Activated naive CD4-positive, alpha-beta T cell (primary cell): ENCODE measurements at places on chromosomes 16 and 17.

DNA sequence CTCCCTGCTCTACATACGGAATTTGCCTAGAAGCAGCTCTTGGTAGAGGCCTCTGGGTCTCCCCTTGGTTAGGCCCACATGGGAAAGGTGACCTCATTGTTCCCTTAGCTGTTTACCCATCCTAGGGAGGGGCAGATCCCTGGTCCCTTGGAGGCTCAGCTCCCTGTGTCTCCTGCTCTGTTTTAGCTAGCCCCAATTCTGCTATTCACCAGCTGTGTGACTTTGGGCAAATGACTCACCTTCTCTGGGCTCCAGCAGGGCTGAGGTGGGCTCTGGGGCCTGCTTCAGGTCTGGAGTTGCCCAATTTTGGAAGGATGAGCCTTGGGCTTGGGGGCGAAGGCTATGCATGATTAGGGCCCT, 3.9 kb downstream of the ABCC3 start:
- DNase-seq = no peak

- DNase-seq = no peak
Observed at GRCh38 chr16:13414154-13414553, 505.8 kb upstream of the ERCC4 start.

DNA sequence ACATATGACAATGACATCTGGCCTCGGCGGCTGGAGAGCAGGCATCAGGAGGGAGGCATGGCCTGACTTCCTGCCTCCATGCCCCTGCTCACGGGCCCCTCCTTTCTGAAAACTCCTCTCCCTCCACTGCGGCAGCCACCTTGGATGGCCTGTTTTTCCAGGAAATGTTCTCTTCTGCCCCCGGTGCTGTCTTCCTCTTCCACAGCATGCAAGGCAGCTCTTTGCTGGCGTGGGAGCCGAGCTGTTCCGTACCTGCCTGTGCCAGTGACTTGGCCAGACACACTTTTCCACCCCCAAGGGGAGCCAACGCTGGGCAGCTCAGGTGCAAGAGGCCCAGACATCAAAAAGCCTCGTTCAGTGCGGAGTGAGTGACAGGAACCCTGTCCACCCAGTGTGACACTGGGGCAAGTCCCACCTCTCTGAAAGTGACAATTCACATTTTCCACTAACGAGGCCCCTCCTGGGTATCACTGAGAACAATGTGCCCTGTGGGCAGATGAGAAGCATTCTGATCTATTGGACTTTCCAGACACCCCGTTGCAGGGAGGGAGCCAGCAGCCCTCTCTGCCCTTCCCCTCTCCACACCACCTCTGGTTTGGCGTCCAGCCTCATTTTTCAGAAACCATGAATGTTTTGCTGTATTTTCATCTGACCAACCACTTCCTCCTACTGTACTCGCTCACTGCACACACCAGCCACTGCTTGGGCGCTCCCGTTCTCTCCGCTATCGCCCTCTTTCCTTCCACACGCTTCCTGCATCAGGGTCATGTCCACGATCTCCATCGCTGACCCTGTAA, 31.2 kb downstream of the NSMCE1 start:
- peak; percentile 59 for DNase-seq

DNA sequence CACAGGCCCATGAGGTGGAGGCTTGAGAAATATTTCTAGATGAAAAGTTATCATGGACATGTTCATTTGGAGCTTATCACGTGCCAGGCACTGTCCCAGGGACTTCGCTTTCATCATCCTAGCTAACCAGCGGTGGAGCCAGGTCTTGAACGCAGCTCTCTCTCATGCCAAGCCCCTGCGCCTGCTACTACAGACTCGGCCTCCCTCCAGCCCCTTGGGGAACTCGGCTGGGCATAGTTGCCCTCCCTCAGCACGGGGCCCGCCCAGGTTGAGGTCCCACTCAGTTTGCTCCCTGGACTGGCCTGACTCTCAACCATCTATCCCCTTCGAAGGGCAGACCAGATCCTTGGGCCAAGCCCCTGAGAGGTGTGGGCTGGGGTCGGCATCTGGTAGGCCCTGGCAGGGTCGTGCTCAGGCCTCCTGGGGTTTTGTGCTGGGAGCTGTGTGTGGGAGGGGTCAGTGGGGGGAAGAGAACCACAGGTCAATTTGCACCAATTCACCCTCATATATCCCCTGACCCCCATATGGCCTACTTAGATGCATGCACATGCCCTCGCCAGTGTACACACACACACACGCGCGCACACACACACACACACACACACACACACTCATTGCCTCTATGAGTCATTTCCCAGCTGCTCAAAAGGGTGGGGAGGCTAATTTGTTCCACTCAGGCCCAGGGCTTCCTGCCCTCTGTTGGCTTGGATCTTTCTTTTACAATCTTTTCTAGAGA, 12.1 kb upstream of the SCN4A start:
- no peak for DNase-seq

- DNase-seq = no peak
Observed at GRCh38 chr17:21679256-21680146, 12.8 kb upstream of the KCNJ18 start.

DNA sequence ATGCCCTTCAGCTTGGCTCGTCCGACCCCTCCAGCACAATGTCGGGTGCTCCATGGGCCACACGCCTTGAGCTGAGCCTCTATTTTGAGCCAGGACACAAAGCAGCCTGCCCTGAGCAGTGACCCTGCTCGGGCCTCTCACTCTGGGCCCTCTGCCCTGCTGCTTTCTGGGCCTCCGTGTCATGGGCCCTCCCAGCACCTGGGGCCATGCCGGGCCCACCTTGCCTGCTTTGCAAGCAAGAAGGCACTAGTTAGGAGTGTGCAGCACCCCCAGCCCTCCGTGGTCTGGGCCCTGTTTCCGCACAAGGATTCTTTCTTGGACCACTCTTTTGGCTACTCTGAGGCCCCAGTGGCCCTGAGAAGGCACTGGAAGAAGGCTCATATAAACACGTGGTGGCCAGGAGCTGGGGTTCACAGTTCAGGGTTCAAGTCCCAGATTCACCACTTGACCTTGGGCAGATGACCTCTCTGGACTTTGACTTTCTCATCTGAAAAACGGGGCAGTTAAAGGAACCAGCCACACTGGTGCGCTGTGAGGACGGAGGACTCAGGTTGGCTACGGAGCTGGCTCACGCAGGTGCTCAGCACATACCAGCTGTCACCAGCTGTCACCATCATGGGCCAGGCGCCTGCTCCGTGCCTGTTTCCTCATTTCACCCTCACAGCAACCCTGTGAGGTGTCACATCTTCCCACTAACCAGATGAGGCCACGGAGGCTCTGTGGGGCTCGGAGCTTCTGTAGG, 166.0 kb upstream of the GSE1 start:
- no peak for DNase-seq

DNA sequence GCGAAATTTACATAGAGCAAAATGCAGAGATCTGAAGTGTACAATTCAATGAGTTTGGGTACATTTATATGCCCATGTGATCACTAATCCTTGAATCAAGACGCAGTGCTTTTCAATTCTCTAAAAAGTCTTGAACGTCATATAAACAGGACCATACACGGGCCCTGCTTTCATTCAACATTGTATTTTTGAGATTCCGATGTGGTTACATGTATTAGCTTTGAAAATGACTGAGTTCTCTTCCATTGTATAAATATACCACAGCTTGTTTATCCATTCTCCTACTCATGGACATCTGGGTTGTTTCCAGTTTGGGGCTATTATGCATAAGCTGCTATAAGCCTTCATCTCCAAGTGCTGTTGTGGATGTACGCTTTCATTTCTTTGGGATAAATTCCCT, 45.5 kb downstream of the ZCCHC14 start:
- no peak for DNase-seq

- no peak for DNase-seq
Observed at GRCh38 chr17:61597607-61598006, 6.6 kb upstream of the NACA2 start.

DNA sequence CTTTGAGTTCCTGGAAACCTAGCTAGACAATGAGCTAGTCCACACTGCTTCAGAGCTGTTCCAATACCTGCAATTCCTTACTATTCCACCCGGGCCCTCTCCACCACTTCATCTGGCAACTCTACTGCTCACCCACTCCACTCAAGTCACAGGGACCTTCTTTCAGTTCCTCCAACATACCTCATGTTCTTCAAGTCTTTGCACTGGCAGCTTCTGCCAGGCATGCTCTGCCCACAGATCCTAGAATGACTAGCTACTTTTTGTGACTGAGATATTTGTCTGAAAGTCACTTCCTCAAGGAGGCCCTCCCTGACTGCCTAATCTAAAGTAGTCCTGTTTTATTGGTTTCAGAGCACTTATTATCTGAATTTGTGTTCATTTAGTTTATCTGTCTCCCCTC, 86.4 kb downstream of the TEX14 start:
- no peak for DNase-seq

DNA sequence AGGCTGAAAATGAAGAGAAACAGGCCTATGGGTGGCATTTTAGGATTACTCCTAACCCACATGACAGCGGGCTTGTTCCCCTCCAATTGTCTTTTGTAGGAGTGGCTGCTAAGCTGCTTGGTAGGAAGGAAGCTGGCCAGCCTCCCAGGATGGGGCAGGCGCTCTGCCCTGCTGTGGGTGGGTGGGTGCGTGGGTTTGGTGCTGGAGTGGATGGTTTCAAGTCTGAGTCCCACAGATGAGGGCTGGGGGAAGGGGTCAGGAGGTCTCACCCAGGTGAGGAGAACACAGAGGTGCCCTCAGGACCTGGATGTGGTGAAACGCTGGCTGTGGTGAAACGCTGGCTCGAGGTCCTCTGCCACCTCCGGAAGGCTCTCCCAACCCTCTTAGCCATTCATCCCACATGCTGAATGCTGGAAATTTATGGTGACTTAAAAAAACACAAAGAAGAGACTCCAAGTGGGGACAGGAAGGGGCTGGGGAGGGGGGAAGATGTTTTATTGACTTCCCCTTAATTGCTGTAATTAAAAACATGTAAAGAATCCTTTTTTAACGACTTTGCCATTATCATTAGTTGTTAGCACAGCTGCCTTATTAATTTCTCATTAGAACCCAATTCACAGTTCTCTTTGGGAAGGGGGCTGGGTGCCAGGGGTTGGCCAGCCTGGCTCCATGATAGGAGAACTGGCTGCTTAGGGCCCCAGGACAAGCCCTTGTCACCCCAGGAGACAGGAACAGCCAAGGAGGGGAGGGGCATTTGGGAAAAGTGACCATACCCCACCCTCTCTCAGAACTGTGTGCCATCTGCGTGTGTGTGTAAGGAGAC, 153.5 kb upstream of the CDC42EP4 start:
- DNase-seq = no peak

- no peak for DNase-seq
Observed at GRCh38 chr16:74568961-74569631, 37.8 kb downstream of the GLG1 start.

- no peak for DNase-seq
Observed at GRCh38 chr17:55742272-55743102, 8.4 kb upstream of the PCTP start.

GRCh38 chr16:1154887-1155331, 2.0 kb downstream of the CACNA1H start:
- DNase-seq = no peak

- no peak for DNase-seq
Observed at GRCh38 chr17:77182205-77183172, 41.7 kb downstream of the SEC14L1 start.

DNA sequence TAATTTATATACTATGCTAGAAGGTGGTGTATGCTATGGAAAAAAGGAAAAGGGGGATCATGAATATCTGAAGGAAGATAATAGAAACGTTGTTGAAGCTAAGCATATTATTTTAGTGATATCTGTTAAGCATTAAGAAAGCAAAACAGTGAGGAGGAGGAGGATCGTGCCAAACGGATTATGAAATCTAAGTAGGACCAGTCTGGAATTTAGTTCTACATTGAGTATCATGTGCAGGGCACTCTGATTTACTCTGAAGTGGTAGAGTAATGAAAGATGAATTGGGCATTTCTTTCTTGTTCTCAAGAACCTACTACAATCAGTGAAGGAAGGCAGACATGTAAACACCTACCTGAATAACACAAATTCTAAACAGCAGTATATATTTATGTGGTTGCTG, 195.3 kb downstream of the CYB561 start:
- no peak for DNase-seq

- no peak for DNase-seq
Observed at GRCh38 chr16:52547834-52548215, 882 bp upstream of the TOX3 start.

DNA sequence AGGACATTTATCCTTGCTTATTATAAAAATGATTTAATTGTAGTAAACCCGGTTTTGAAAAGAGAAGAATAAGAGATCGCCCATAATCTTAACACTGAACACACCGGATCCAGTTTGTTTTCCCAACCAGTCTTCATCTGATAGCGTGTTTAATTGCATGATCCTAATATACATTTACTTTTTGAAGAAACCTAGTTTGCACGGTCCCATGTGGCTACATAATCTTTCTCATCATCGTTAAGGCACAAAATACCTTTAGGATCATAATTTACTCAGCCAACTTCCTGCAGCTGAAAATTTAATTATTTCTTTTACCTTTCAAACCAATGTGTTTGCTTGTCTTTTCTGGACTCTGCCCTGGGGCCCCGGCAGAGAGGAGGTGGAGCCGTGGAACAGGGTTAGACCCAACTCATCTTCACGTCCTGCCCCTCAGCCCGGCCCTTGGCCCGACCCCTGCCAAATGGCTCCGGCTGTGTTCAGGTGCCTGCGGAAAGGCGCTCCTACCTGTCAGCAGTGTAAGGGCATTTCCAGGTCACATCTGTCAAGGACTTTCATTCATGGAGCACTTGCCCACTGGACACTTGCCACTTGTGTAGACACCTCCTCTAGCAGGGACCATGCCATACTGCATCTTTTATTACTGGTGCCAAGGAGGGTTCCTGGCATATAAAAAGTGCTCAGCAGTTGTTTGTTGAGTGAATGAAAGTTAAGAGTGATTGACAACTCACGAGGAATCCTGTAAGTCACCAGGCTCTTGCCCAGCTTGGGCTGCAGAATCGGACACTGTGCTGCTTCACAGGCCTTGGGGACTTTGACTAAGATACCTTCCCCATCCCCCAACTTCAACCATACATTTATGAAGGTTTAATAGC, 28.6 kb downstream of the SMARCE1 start:
- no peak for DNase-seq

DNA sequence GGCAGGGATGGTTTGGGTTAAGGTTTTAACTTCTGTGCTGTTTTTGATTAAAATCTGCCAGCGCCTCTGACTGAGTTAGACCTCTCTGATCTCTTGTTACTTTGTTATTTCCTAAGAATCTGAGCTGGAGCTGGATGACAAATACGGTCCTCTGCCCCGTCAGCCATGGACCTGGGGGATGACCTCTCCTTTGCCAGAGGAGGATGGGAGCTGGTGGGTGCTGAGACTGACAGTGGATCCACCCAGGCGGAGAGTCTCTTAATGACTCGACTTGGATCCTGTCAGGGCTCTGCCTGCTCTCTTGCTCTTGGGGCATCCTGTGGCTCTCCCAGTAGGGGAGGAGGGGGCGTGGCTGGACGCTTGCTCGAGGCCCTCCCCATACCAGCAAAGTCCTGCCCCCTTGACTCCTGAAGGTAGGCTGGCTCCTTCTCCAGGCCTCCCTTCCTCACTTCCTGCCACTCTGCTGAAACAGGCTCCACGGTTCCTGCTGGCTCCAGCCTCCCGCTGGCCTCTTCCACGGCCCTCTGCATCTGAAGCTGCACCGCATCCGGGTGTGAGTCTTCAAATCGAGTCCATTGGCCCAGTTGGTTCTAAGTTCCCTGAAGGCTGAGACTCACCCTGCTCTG, 24.8 kb upstream of the MAP3K14 start:
- DNase-seq = no peak
